ENCODE measurements at places on chromosomes 7 and 10.

DNA sequence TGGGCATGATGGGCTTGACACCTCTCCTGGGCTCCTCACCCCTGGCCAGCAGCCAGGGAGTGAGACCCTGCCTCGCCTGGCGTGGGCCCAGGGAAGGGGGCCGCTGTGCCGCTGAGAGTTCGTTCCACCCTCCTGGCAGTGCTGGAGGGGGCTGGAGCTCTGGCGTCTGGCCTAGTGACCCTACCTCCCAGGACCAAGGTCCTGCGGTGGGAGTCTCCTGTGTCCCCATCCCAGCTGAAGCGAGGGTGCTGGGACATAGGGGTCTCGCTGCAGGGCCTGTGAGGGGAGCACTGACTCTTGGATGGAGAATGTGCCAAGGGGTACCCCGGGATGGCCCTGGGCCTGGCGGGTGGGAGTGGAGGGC lies 1.2 kb downstream of the GTF2IRD1 start:
- no peak for DNase-seq

DNA sequence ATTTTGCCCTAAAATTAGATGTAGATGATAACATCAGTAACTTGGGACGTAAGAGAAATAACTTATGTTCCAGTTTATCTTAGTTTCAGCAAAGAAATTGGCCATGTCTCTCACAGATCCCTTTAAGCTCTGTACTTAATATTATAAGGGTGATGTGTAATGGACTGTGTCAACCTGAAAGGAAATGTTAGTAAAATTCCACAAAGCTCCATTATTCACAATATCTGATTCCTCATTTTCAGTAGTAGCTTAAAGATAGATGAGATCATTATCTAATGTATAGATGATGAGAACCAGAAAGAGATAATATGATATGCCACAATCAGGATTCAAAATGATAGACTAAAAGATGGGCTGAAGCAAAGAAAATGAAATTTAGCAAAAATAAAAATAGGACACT lies 316.8 kb upstream of the CHRM2 start:
- DNase-seq = no peak

DNA sequence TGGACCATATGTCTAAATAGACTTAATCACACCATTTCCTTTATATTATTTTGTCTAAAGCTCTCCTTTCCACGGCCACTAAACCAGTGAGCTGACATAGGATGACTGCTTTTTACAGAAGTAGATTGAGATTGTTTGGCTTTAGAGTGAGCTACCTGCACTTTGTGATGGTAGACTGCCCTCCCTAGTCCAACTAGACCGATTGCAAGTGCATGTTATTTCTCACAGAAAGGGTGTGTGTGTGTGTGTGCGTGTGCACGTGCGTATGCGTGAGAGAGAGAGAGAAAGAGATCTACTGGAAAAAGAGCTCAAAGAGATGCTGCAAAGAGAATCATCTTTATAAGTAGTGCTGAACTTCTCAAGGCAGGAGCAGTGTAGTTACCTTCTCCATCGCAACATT lies 60.7 kb downstream of the VCL start:
- peak; percentile 47 for DNase-seq

DNA sequence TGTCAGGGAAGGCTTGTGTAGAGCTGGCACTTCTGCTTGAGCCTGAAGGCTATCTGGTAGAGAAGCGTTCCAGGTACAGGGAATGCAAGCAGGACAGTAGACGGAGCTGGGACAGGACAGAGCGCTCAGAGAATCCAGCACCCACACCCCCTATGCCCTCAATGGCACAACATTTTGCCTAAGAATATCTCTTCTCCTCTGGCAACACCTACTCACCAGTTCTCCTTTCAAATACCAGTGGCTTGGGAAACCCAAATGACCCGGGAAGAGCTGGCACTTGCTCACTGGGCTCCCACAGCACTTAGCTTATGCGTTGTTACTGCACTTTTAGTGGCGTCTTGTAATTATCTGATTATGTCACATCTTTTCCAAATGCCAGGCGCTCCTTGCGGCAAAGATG lies 118.6 kb downstream of the RNF216 start:
- DNase-seq = no peak

GRCh38 chr7:91045606-91046005 lies 218.6 kb upstream of the FZD1 start:
- no peak for DNase-seq

GRCh38 chr10:78899098-78899754 lies 169.5 kb upstream of the ZMIZ1 start:
- DNase-seq = no peak

DNA sequence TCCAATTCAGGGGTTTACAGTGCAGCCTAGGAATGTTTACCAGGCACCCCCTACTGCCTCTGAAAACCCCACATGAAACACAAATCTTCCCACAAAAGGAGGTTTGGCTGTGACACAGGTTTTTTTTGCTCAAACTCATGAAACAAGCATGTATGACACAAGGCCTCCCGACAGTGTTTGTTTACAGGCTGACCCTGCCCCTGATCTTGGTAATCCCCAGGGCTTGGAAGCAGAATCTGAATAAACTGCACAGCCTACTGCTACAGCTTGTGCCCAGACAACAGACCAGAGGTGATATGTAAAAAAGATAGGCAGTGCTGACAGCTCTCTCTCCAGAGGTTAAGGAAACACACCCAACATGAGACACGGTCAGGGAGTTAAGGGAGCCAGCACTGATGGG lies 184.2 kb downstream of the KMT2E start:
- peak; percentile 76 for DNase-seq

DNA sequence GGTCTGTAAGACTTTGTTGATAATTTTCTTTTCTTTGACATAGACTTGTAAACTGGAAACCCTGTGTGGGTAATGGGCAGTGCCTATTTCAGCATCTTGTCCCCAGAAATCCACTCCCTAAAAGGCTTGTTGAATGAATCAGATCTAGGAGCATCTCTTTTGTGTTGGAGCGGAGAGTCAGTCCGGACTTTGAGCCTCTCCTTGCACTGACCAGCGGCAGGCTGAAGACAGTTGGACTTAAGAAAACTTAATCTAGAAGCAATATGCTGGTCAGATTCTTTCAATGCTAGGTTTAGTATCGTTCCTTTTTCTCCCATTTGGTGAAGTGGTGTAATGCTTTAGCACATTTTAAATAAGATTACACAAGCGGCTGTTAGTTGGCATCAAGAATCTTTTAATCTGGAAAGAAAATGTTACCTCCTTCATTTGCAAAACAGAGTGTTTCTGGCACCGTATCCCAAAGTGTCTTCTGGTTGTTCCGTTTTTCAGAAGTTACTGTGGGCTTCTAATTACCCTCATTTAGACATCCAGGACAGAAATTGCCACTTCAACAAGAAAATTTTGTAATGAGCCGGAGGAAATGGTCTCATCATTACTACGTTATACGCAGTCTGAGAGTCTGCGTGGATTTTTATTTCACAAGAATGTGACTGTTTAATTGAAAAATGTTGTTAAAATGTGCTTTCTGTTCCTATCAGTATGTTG lies 74.7 kb downstream of the CUX1 start:
- DNase-seq = peak; percentile 59

DNA sequence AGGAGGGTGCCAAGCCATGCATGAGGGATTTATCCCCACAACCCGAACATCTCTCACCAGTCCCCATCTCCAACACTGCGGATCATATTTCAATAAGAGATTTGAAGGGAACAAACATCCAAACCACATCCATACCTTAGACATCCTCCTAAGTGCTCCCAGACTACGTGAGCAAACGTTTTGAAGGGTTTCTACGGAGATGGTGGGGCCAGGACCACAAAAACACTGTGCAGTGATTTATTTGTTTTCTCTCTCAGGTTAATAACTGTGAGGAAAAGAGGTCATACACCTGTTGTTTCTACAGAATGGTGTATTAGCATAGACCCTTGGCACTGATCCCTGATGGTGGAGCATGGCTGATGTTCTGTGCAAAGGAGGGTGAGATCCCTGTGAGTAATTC lies 277.8 kb downstream of the FRMD4A start:
- peak; percentile 29 for DNase-seq

DNA sequence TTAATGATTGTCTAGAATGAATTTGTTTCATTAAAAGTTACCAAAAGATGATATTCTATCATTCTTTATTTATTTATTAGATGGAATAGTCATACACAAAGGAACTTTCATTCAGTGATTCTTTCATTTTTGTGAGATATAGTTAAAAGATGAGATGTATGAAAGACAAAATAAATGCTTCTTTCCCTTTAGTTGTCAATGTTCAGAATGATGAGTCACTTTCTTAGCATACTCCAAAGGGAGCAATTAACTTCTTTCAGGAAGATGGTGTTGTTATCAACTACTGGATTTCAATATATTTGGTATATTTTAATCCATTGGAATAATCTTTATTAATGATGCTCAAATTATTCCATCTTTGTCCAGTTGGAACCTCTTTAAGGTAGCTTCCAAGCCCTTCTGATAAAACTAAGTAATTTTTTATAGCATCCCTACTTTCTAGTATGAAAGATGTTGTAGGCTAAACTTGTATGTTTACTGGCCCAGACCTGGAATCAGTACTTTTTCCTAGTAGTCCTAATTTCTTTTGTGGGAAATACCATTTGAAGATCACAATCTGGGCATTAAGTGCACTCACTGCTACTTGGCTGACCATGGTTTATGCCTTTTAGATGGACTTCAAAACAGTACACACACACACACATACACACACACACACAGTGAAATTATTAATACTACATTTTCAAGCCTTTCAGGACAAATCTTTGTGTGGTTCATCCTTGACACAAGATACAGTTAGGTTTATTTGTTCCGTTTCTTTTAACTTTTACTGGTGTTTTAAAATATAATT lies 2.5 kb downstream of the GIMAP7 start:
- no peak for DNase-seq

DNA sequence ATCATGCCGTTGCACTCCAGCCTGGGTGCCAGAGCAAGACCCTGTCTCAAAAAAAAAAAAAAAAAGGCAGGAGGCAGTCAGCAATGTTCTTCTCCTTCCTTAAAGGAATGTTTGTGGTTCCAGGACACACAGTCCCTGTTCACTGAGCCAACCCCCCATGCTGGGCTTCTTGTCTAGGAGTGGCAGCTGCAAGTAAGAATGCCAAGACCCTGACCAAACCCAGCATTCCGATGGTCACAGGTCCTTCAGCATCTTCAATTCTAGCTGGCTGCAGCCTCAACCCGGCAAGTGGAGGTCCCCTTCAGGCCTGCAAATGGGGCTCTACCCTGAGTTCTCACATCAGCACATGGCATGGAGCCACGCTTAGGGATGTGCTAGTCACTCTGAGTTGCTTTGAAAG lies 38.2 kb upstream of the CUX1 start:
- no peak for DNase-seq

DNA sequence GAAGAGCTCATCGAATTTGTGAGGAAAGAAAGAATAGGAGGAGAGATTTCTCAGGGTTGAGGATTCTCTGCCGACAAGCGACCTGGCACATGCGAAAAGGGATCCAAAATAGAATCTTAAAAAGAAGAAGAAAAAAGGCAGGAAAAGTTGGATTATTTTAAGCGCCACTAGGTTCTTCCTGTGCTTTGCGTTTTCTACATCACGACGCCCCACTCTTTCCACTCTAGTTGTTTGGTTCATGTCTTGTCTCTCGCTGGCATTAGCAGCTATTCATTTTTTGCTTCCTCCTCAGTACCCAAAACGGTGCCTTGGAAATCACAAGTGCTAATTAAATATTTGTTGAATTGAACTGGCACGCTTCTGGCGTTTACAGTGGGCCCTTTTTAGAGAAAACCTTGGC lies 674 bp upstream of the FRA10AC1 start:
- no peak for DNase-seq

DNA sequence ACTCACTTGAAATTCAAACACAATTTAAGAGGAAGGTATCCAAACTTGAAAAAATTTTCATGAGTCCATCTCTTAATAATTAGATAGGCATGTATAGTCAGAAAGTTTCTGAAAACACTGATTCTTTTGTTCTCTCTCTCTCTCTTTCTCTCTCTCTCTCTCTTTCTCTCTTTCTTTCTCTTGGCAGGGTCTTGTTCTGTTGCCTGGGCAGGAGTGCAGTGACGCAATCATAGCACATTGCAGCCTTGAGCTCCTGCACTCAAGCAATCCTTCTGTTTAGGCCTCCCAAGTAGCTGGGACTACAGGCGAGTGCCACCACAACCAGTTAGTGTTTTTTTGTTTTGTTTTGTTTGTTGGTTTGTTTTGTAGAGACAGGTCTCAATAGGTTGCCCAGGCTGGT lies 59.3 kb downstream of the PRTFDC1 start:
- no peak for DNase-seq

GRCh38 chr7:127396184-127396583 lies 3.7 kb upstream of the ZNF800 start:
- DNase-seq = no peak

- no peak for DNase-seq
Observed at GRCh38 chr10:44176311-44176710, 208.6 kb downstream of the CXCL12 start.

- DNase-seq = peak; percentile 81
Observed at GRCh38 chr7:134514663-134515062, 12.7 kb upstream of the AKR1B10 start.

GRCh38 chr10:29532256-29532878 lies 102.4 kb downstream of the SVIL start:
- DNase-seq = peak; percentile 21

DNA sequence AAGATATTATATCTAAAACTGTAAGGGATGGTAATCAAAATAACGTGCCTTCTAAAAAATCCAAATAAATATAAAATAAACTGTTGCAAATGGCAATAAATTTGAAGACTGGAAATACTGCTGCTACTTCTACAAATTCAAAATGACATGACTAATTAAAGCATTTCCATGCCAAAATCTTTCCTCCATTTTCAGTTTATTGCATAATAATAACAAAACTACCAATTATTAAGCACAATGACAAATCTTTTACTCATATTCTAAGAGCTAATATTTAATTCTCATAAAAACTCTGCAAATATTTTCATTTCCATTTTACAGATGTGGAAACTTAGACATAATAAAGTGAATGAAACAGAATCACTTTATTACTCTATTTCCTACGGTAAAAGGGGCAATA lies 38.8 kb upstream of the NEBL start:
- DNase-seq = no peak

DNA sequence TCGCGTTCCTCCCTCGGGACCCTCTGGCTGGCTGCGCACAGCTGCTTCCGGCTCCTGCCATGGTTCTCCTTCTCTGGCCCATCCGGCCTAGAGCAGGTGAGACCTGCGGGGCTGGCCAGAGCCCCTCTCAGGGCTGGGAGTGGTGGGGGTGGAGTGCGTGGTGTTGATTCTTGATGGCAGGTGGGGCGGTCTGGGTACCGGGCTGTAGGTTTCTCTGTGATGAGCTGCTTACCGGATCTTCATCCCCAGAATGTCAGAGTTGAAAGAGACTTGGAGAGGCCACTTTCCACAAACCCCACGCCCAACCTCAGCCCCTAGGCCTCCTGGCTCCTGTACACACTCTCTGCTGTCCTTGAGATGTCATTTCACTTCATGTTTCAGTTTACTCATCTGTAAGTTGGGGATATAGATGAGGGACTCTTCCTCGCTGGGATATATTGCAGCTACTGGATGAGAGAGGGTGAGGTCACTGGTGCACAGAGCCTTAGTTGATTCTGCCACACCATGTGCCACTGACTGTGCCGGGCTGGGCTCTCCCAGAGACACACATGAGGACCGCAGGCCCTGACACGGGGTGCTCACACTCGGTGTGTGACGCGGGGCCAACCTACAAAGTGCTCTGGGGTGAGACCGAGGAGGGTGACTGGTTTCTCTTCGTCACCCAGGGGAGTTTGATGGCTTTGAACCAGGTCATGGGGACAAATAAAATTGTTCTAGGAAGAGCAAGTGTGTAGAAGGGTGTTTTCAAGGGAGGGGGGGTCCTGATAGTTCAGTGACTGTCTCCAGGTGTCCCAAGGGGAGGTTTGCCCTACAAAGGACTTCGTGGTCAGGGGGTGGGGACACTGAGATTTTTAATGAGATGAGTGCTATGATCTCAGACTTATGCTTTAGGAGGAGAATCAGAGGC lies 29.5 kb downstream of the ZNF775 start:
- no peak for DNase-seq

Measured in renal cortical epithelial cell (primary cell).